ENCODE measurements at places on chromosomes 7 and 10.

GRCh38 chr7:106848049-106848448, 17.0 kb upstream of the PIK3CG start:
- DNase-seq = no peak

DNA sequence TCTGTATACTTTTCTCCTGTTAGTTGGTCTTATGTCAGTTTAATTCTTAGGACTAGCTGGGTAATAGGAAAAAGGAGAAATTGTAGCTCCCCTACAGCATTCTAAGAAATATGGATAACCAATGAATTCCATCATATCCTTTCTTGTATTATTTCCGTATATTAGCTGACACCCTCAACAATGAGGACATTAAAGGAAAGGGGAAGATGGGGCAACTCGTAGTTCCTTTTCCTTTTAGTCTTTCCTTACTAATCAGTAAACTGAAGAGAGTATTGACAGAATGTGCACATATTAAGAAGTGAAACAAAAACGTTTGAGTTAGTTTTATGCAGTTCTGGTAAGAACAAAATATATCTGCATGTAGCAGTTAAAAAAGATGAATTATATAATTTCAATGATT, 35.1 kb upstream of the C10orf67 start:
- no peak for DNase-seq

- DNase-seq = no peak
Observed at GRCh38 chr7:40483630-40484029, 348.8 kb downstream of the SUGCT start.

DNA sequence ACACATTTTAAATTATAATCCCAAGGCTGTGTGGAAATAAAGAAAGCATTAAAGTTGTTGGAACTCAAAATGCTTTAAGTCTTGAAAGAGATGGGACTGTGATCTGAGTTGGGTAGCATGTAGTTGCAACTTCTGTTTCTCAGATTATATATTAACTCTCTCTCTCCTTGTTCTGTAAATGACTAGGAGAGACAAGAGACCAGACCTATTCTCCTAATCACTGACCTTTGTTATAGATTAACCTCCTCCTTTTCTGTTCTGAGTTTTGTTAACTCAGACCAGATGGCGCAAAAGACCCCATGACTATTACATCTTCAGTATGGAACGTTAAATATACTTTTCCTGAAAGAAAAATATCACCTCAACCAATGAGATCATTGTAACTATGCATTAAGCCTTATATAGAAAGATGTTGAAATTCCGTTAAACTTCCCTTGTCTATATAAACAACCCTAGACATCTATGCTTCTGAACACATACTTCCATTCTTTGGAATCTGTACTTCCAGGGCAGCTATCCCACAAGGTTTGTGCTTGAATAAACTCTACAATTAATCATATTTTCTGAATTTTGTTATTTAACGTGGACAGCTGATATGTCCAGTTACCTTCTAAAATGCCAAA, 143.5 kb upstream of the TRIM24 start:
- DNase-seq = no peak

DNA sequence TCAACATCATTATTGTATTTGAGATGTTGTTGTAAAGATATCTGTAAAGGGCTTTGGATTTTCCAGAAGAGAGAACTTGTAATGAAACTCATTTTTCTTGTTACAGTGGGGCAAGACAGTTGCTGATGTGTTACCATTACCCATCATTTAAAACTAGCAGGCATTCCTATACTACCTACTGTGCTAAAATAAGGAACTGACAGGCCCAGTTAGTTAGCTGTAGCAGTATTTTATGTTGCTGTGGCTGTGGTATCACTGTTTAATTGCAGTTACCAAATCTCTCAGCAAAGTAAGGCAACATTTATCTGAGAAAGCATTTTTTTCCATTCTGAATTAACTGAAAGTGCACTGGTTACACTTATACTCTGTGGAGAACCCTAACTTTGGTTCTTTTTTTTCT, 9.9 kb downstream of the ST7 start:
- DNase-seq = no peak

DNA sequence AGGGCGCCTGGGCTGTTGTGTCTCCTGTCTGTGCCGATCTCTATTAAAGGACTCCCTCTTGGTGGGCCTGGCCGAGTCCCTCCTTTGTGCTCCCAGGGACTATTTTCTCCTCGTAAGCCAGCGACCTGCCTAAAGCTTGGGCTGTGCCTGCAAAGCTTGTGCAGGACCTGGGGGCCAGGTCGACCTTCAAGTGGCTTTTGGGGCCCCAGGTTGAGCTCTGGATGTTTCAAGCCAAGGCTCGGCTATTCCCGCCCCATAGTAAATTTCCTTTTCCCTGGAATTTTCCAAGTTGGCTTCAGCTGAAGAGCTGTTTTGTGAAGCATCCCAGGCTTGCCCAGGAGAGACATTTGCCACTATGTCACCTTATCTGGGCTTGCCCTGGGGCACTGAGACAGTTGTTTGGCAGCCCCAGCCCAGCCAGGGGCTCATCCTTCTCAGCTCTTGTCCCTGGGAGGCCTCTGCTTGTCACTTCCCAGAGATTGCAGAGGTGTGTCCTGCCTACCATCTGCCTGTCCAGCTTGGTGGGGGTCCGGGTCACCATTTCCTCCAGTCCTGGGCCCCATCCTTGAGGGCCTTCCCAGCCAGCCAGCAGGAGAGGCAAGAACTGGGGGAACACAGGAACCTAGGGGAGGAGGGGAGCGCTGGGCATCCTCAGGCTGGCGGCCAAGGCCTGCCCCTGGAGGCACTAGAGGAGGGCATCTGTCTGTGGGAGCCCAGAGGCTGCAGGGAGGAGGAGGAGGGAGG, 20.2 kb downstream of the ZMIZ2 start:
- DNase-seq = no peak

DNA sequence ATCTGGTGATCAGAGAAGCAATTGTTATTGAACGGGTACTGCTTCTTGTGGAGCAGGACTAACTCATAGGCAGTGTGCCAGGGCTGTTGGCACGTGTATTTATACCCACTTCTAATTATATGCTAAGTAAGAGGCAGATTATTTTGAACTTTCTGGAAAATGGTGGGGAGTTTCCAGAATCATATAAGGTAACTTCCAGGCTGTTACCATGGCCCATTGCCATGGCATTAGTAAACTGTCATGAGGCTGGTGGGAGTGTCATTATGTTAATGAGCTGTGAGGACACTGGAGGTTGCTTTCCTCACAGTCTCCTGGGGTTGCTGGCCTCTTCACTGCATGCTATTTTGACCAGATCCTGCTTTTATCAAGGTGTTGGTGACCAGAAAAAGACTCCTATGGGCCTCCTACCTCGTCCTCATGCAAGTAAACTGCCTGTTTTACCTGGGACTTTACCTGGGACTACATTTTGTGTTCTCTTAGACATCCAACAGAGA, 122.6 kb downstream of the KCND2 start:
- no peak for DNase-seq

DNA sequence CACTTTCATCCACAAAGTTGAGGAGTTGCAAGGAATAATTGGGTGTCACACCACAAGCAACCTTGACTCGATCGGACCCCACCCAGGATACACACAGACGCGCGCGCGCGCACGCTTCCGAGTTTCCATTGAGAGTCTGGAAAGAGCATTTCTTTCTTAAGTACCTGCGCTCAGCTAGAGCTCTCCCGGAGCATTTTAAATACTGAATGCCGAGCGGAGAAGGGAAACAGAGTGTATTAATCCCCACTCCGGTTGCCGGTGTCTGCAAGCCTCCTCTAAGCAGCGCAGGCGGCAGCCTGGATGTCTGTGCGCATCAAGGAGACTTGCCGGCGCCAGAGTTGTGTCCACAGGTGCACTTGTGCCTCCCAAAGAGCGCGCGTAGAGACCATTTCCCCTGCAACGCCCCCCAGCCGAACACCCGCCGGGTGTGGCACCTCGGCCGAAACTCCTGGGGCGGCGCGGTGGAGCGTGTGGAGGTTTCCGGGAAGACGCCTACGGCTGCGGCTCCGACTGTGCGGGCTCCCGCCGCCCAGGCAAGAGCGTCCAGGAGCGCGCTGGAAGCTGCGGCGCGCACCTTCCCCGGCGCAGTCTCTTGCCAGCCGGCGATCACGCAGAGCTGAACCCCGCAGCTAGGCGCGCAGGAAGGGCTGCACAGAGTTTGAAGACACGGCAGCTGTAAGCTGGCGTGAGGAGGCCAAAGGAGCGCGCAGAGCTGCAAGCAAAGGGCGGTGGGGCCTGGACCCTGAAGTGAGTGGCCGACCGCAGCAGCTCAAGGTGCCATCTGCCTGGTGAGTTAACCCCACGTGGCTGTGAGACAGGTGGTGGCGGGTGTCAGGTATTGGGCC, 1.1 kb upstream of the FEZF1 start:
- peak; percentile 73 for DNase-seq

GRCh38 chr10:22766693-22767092, 52.3 kb upstream of the PIP4K2A start:
- no peak for DNase-seq

DNA sequence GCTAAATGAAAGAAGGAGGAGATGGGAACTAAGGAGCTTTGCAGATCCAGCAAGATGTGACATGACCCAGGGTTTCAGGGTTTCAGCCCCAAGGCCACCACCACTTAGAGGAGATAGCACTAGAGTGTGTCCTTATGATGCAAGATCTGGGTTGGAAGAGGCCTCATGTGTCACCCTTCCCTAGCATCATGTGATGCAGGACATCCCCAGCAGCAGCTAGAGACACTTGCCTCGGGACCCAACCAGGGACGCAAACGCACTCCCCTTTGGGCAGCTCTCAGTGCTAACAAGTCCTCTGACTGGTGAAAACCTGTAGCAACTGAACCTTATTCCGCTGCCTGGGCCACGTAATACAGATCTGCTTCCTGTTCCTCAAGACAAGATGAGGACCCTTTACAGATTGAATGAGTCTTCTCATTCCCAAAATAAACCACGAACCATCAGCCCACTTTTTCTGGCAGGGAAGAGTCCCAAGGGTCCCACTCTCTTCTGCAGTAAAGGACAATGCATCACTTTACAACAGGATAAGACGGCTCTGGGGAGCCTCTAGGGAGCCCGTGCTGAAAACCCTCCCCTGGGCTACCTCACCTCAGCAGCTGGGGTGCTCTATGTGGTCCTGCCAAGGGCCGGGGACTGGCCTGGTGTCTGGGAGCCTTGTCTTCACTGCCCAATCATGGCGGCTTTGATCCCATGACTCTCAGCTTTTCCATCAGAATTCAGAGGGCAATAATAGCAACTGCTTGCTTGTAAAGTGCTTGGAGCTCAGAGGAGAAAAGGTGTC, 44.8 kb upstream of the GDF10 start:
- no peak for DNase-seq

Measured in posterior vena cava (tissue), 2 donors.